ENCODE measurements at places on chromosomes 2 and 18. TPM values are rescaled to one million over a fixed set of nuclear protein-coding genes. Genes with fewer than 3 reads are reported as not detected.

DNA sequence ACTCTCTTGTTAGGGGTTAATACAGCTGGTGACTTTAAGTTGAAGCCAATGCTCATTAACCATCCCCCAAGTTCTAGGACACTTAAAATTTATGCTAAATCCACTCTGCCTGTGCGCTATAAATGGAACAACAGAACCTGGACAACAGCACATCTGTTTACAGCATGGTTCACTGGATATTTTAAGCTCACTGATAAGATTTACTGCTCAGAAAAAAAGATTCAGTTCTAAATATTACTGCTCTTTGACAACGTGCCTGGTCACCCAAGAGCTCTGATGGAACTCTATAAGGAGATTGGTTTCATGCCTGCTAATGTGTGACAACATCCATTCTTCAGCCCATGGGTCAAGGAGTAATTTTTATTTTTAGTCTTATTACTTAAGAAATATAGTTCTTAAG is 27.5 kb downstream of the RNF103 start:
- DNase-seq = no peak

The IL36RN gene
- total RNA-seq = not detected

DNA sequence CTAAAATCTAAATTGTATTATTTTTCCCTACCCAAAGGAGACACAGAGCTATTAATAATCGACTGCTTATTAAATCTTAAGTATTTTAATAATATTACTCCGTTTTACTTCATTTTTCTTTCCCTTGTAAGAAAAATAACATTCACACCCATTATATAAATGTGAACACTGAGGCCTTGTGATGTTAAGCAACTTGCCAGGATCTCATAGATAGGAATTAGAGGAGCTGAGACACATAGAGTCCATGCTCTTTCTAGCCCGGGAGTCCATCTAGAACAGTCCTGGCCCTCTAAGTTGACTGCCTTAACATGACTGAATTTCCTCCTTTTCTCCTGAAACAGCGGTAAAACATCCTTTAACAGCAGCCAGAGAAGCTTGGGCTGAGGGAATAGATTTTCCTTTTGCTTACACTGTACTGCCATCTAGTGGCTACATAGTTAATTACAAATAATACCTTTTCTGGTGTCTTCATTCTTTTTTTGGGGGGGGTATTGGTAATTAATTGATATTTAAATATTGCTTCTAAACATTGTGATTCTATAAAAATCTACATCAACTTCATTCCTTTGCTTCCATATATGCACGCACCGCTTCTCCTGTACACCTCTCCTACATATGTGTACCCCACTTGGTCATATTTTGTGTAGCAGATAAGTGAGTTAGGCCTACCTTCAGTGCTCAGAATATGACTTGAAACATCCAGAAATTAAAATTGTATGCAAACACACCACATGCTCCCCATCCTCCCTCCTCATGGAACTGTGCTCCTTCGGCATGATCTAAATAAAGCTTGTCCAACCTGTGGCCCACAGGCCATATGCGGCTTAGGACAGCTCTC is 125.8 kb upstream of the HNMT start:
- DNase-seq = peak; percentile 49

The SKA1 gene
- total RNA-seq = 13.9 TPM

The C18orf32 gene
- total RNA-seq = 4.7 TPM

The DUSP2 gene
- total RNA-seq = 1.8 TPM

DNA sequence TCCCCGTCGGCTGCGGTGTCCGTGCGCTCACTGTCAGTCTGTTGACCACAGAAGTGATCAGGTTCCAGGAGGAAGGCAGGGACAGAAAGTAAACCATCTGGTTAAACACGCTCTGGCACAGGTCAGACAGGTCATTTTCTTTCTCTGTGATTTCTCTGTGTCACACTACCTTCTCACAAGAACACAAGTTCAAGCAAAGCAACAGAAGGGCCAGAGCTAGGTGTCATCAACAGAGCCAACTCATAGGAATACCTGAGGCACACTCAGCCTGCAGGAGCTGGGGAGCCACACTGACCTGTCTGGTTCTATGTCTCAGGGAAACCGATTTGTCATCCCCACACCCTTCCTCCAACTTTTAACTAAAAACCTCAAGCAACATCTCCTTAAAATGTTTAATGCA is 115.1 kb upstream of the ZBTB14 start:
- DNase-seq = no peak

DNA sequence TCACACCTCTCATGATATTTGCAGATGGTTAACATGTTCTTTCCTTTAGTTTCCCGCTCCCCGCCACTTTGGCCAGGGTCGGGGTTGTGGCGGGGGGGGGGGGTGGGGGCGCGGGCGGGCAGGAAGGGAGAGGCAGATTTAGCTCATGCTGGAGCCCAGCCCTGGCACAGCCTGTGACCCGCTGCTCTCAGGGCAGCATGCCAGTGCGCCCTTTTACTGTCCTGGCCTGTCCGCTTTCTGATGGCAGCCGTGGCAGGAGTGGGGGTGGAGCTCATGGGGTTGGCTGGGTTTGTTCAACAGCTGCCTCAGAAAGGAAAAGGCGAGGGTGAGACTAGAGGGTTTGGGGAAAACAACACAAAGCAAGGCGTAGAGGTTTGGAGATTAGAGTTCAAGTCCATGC is 56.1 kb downstream of the TNP1 start:
- no peak for DNase-seq

DNA sequence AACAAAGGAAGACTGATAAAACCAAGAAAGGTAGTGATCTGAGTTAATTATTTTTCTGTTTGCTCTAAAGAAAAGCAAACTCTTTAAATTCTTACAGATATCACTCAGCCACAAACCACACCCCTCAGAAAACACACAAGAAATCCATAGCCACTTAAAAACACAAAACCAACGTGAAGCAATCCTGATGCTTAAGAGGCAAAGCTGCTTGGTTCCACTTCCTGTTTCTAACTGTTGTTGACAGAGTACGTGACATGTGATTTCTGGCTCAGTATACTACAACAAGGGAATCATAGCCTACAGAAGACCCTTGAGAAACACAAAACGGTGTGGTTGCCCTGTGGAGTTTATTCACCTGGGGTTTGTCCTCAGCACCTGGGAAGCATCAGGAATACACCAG is 240.9 kb upstream of the APCDD1 start:
- peak; percentile 33 for DNase-seq

GRCh38 chr2:221572821-221573429 is 821 bp upstream of the EPHA4 start:
- DNase-seq = peak; percentile 47

DNA sequence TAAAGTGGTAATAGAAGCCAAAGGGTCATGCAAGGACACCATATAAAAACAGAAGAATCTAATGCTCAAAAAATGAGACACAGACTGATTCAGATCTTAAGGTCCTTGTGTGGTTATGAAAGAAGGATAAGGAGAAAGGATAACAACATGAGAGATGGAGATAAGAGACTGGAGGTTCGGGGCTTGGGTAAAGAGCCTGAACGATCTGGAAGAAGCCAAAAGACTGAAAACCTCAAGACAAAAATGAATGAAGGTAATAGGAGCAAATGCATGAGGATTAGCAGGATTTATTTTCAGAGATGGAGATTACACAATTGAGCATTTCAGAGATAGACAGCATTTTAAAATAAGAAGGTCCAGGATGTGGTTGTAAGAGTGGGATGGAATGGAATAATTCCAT is 26.1 kb downstream of the STK17B start:
- DNase-seq = no peak

- no peak for DNase-seq
These were observed 49.2 kb upstream of the CDC42EP3 start for GRCh38 chr2:37720533-37721200.

The C2orf80 gene
- not detected for total RNA-seq

GRCh38 chr2:81495556-81495955 is 1191.0 kb upstream of the LRRTM1 start:
- DNase-seq = no peak

DNA sequence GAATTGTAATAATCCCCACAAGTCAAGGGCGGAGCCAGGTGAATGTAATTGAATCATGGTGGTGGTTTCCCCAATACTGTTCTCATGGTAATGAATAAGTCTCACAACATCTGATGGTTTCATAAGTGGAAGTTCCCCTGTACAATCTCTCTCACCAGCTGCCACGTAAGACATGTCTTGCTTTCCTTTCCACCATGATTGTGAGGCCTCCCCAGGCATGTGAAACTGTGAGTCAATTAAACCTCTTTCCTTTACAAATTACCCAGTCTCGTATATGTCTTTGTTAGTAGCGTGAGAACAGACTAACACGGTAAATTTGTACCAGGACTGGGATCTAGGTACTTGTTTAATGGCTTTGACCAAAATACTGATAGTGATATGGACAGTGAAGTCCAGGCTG is 744.3 kb upstream of the REG3G start:
- no peak for DNase-seq

The PROC gene
- not detected for total RNA-seq

- DNase-seq = peak; percentile 52
These were observed 658.6 kb upstream of the FANCL start for GRCh38 chr2:58899692-58900091.

The REG1B gene
- total RNA-seq = not detected

DNA sequence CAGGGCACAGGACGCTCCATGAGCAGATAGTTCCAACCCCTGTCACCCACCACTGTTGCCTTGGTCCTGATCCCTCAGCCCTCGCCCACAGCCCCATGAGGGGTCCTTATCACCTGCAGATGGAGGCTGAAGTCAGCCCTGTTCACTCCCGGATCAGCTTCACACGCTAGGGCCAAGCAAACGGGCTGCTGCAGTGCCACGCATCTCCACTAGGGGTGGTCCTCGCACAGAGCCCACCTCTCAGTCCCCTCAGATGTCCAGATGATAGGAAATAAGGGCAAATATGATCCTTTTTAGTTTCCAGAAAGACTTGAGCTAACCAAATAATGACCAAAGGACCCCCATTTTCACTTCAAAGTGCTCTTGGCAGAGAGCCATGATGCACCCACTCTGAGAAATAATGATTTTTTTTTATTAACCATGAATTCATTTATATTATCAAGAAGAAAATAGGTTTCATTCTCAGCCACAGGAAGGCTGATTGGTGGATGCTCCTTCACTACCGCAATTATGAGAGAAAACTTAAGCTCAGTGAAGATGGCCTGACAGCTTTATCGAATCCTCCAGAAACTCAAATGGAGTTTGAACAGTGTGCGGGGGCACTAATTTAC is 71.9 kb upstream of the KLHL29 start:
- DNase-seq = no peak

The DSC3 gene
- total RNA-seq = under 0.01 TPM

DNA sequence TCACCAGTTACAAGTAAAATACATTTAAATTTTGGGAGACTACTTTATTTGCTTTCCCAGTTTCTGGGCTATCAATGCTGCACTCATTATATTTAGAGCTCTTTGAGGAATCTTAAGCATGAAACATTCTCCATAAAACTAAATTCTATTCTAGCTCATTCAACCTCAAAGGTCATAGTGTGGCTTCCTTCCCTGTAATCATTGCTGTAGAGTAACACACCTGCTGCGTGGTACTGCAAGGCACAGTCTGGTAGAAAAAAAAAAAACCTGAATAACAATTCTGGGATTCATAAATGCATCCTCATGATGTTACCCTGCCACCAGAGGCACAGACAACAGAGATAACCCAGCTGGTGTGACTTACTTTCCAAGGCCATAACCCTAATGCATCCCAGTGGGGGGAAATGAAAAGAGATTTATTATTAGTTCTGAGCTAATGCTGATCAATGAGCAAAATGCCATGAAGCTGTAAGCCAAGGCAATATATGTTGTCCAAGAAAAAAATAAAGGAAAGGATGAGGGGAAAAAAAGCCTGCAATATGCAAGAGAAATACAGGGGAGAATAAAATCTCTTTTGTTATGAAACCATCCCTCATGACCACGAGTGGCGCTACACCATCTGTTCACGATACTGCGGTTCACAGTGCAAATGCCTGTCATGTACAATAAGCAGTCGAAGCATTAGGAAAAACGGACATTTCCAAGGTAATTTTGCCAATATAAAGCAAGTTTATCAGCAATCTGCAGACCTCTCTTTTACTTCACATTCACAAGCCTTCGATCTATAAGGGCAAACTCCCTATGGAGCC is 1481.6 kb upstream of the PIK3C3 start:
- no peak for DNase-seq

DNA sequence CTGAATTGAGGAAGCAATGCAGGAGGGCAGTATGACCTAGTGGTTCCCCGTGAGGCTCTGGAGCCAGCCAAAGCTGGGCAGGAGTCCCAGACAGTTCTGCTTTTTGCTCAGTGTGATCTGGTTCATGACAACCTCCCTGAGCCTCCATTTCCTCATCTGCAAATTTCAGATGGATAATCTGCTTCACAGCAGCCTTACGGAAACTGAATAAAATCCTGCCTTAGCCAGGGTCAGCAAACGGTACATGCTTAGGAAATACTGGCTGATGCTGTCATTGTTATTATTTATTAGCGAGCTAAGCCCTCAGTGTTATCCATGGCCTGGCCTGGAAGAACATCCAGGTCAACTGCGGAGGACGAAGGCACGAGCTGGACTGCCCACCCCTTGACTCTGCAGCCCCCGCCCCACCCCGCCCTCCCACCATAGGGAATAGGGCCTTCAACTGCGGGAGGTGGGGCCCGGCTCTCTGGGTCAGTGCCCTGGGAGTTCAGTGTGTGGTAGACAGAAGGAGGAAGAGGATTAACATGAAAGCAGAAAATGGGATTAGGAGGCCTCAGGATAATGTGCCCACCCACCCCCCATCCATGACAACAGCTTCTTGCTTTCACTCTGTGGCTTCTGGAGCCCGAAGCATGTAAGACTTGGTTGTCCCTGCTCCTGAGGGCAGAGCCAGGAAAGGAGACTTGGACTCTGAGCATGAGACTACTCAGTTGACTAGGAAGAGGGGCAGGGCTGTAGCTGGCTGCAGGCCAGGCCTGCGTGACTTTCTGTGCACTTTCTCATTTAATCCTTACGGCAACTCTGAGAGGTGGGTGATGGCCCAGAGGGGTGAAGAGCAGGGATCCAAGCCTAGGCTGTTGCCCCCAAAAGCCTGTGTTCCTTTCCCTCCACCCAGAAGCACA is 13.1 kb downstream of the PKDCC start:
- peak; percentile 31 for DNase-seq

The ACMSD gene
- not detected for total RNA-seq

- DNase-seq = no peak
These were observed 58.9 kb upstream of the TEX51 start for GRCh38 chr2:126839796-126840195.

Data from IMR-90 (cell line).